ENCODE measurements at places on chromosomes 7 and 10.

DNA sequence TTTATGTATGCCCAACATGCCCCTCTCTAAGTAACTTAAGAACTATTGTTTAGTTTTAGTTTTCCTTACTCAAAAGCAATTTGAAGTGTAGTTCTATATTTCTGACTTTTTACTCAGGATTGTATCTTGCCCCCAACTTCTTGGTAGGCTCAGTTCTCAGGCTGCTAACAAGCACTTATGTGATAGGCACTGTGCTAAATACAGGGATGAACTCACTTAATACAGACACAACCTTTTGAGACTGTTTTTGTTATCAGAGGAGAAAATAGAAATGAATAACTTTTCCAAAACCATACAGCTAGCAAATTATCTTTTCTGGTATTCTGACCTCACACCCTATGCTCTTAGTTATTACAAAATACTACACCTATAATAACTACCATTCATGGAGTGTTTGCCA lies 16.3 kb downstream of the TAX1BP1 start:
- no peak for DNase-seq

GRCh38 chr10:63462442-63462841 lies 3.3 kb downstream of the JMJD1C start:
- no peak for DNase-seq

- DNase-seq = no peak
These were observed 77.1 kb downstream of the GRID1 start for GRCh38 chr10:86289577-86289868.

- no peak for DNase-seq
These were observed 72.6 kb upstream of the RHOBTB1 start for GRCh38 chr10:61016630-61017029.

GRCh38 chr10:132102717-132103110 lies 37.0 kb downstream of the JAKMIP3 start:
- no peak for DNase-seq

DNA sequence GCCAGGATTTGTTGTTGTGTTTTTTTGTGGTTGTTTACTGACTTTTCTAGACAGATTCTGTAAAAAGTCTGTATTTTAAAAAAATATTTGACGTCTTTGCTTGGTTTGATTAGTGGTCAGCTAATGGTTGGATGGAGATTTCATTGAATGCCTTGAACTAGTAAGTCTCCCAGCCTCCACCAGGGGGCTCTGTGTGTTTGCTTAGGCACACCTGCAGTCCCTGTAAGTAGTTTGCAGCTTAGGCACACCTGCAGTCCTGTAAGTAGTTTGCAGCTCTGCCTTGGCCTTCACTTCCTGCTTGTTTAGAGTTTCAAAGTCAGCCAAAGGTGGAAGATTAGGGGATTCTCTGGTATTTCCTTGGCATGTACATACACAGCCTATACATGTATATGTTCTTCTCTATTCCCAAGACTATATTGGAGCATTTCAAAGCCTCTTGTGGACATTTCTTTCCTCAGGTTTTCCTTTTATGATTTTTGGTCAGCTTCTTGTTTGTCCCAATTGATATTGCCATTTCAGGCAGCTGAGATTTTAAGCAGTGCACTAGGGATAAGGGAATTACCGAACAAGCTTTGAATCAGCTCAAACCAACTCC lies 101.6 kb downstream of the CCSER2 start:
- DNase-seq = peak; percentile 73

DNA sequence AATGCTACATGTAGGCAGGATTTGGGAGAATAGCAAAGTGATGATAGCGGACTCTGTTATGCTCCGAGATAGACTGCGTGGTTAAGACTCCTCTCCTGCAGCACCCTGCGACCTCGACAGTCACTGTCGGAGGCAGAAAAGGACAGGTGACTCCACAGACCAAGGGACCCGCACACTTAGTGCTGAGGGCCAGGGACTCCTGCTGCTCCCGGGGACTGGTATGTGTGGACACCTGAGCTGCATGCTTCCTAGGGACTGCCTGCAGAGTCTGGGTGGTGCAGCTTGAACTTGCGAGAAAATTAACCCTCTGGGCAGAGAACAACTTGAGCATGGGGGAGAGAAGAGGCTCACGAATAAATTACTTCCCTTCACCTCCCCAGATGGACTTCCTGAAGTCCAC lies 407.1 kb upstream of the PFKP start:
- DNase-seq = no peak

DNA sequence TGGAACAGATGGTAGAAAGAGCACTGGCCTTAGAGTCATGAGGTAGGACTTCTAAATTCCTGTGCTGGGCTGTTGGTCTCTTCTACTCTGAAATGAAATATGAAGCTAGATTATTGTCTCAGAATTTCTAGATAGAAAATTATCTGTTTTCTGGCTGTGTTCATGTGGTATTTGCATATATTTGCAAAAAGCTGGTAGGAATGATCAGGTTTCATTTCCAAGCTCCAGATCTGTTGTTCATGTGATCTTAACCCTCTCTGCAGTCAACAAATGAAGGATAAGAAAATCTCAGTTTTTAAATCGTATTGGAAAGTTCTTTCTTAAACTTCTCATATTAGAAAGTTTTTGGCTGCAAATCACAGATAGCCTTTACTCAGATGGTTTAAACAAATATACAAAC lies 248.3 kb downstream of the CDK14 start:
- DNase-seq = no peak

- no peak for DNase-seq
These were observed 3.5 kb upstream of the ZNF282 start for GRCh38 chr7:149191851-149192250.

- DNase-seq = peak; percentile 65
These were observed 23.0 kb downstream of the ASB15 start for GRCh38 chr7:123624527-123625183.

Data from suppressor macrophage (primary cell).